ENCODE measurements at places on chromosomes 5 and 9.

DNA sequence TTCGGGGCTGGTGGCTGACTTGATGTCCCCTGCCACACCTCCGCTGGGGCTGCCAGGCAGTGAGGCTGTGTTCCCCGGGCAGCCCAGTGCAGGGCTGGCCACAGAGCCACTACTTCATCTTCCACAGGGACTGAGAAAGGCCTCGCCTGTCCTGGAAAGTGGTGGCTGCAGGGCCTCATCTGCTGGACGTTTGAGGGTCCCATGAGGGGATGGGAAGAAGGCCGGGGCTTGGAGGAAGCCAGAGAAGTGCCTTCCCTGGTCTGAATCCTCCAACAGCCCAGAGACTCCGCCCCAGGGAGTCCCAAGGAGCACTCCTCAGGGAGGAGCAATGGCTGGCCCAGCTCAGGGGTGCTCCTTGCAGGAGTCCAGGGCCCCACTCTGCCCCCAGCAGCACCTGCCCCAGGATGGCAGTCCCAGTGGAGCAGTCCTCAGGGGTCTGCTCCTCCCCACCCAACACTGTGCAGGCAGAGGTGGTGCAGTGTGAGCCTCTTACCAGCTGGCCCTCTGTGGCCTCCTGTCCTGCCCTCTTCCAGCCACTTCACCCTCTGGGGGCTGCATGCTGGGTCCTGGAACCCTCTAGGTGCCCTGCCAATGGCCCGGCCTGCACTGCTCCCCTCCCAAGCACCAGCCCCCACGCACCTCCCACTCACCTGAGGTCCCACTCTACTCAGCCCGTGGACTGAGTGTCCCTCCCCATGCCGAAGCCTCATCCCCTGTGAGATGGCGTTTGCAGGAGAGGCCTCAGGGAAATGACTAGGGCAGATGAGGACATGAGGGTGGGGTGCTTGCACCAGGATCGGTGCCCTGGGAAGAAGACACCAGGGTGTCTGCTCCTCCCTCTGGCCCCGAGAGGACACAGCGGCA, 47.3 kb upstream of the COL5A1 start:
- no peak for DNase-seq

DNA sequence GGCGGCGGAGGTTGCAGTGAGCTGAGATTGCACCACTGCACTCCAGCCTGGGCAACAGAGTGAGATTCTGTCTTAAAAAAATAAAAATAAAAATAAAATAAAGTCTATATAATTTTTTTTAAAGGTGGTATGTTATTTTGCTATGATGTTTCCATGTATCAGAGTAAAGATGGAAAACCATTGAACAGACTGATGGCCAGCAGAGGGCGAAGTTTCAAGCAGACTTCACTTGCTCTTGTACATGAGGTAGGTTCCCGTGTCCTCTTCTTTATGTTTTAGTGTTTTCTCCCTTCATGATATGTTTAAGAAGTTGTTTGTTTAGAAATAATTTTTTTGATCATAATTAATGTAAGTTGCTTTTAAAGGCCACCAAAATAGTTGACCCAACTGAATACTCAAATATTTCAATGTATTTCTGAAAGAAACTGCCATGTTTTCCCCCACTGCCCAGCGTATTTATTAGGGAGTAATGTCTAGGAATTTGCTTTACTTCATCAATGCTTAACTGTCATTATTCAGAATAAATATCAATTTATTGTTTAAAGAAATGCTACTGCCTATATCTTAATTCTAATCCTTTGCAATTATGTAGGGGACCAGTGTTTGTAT, 146.4 kb downstream of the HACD4 start:
- DNase-seq: peak; percentile 57

GRCh38 chr5:97075649-97076048, 66.8 kb downstream of the LIX1 start:
- no peak for DNase-seq

DNA sequence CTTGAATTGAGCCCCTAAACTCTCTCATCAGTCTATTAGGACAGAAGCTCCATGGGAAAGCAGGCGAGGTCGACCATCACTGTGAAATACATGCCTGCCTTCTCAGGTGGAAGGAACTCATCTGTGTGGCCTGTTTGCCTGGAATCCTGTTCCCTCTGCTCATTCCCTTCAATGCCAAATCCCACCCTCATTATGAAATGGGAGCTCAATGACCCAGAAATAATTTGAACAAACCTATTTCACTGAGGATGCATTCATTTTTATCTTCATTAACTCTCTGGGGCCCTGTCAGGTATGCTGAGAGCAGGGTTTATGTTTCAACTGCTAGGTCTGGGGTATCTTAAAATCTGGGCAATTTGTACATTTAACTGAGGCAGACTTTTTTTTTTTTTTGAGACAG, 142.2 kb downstream of the MED27 start:
- DNase-seq: no peak

- no peak for DNase-seq
Measured at GRCh38 chr9:93300585-93301081, 116.7 kb downstream of the WNK2 start.

DNA sequence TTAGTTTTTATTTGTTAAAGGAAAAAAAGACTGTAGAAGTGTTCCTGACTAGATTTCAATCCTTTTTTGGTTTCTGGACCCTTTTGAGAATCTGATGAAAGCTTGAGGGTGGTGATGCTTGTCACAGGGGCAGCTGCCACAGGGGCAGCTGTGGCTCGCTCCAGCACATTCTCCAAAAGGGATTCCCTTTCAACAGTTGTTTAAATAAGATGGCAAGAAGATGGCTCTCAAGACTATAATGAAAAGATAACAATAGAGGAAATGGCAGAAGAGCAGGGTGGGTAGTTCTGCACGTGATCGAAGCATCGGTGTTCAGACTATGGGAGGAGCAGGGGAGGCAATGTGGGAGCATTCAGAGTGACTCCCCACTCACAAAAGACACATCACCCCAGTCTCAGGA, 46.5 kb upstream of the TNFAIP8 start:
- no peak for DNase-seq

DNA sequence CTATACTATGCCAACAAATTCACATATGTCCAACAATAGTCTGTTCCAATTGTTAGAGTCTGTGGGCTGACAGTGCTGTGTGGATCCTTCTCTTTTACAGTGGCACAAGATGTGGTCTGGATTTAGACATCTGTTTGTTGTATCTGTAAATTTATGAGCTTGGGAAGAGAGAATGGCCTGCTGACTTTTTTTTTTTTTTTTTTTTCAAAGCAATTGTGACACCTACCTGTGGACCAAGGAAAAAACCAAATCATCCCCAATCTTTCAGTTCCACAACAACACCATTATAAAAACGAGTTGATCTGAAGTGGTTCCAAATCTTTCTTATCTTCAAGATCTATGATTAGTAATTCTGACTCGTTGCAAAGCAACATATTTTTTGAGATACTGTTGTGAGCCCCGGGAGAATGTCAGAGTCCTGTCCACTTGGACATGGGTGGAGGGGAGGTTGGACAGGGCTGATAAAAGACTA, 4.9 kb downstream of the IRX2 start:
- DNase-seq: peak; percentile 30

DNA sequence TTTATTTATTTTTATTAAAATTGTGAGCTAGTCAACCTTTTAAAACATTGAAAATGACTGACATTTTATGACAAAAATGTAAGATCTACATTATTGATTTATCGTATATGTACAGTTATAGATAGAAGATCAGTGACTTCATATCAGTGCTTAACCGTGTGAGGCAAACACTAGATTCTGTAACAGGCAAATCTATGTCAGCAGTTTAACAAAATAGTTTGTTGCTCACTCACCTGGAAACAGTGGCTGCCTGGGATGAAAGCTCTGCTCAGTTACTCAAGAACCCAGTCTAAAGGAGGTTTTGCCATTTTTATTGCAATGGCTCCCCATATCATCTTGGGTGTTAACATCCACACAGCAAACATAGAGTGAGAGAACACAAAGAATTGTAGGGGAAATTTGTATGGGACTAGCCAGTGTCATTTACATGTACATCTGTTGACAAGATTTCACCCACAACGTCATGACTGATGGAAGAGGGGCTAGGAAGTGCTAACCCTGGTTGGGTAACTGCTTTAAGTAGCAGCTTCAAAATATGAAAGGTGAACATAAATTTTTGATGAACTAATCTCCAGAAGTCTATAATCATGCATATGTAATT, 49.0 kb downstream of the SGCD start:
- DNase-seq: no peak

GRCh38 chr5:125679522-125679921, 743.7 kb upstream of the GRAMD2B start:
- DNase-seq: no peak

DNA sequence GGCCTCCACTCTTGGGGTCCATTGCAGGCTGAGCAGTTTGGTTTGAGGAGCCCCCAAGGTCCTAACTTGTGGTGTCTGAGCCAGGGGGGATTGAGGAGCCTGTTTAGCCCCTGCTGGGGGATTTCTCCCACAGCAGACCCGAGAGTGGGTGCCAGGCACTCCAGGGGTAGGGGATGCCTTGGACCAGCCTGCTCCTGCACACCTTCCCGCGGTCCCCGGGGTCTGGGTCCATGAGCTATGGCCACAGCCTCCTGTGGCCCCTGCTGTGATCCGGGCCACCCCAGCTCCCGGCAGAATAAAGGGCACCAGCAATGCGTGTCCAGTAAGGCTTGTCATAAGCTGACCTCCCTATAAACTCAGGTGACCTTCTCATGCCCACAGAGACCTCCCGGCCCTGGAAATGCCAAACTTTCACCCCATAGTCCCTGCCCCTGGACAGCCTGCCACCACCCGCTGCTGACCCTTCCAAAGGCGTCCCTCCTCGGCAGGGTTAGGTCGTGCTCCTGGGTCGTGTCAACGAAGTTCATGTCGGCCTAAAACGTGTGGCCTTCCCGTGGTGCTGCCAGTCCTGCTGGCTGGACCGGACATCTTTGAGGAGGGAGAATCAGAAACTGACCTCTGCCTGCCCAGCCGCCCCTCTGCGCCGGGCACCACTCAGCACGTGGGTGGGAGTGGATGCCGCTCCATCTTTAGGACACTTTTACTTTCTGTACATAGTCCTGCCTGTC, 137.6 kb downstream of the MRPL36 start:
- no peak for DNase-seq

Data from RPMI8226 (cell line).